ENCODE measurements at places on chromosomes 11 and 22.

DNA sequence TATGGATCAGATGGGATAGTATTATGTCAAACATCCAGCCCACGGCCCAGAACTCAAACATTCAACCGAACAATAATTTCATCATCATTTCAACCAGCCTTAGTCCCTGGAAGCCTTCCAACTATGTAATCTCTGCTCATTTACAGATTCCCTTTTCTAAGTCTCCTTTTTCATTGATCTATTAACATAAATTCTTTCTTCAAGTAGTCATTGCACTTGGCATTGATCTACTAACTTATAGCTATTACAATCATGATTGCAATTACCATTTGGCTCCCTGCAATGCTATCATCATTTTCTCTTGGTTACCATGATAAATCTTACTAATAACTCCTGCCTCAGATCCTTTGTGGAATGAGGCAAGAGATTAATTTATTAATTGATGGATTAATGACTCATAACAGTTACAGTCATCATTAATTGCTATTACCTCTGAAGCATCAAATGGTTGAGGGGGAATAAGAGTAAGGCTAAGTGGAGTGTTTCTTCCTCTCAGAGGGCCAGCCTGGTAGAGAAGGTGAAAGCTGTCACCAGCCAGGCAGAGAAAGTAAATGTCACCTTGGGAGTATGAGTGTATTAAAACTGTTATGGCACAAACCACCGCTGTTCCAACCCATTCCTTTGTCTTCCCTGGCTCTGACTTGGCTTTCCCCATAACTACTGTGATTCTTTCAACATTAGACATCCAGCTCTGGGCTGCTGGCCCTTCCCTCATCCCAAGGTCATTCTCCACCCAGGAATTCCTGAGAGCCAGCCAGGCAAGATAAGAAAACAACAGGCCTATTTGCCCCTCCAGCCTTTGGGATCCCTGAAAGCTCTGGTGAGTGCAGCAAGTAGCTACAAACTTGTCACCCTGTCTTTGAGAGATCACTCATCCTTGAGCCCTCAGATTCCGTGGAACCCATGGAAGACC lies 174.7 kb downstream of the RRAS2 start:
- DNase-seq, result no peak

GRCh38 chr22:48591286-48592065 lies 1236.2 kb downstream of the BRD1 start:
- DNase-seq, result no peak

DNA sequence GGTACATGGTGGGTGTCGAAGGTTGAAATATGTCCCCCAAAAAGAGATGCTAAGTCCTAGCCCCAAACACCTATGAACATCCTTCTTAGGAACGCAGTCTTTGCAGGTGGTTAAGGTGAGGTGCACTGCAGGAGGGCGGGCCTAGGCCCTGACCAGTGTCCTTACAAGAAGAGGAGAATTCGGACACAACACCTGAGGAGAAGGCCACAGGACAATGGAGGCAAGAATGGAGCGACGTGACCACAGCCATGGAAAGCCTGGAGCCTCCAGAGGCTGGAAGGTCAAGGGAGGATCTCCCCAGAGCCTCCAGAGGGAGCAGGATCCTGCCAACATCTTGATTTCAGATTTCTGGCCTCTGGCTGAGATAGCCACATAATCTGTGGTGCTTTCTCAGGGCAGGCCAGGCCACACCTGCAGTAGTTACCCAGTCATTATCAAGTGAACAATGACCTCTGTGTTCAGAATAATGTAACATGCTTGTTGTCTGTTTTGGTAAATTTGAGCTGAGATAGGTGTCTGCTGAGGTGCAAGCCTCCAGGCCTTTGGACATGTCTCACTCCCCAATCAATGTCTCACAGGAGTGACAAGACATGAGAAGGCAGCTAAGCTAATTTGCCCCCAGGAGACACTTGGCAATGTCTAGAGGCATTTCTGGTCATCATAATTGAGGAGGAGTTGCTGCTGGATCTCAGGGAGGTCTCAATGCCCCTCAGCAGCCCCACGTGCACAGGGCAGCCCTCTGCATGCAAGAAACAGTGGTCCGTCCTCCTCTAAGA lies 498.9 kb downstream of the BRD1 start:
- DNase-seq, result no peak

- DNase-seq, result peak; percentile 31
Measured at GRCh38 chr11:1307998-1308742, 1.3 kb downstream of the TOLLIP start.

- DNase-seq, result no peak
Measured at GRCh38 chr11:35810045-35810645, 133.7 kb upstream of the LDLRAD3 start.

DNA sequence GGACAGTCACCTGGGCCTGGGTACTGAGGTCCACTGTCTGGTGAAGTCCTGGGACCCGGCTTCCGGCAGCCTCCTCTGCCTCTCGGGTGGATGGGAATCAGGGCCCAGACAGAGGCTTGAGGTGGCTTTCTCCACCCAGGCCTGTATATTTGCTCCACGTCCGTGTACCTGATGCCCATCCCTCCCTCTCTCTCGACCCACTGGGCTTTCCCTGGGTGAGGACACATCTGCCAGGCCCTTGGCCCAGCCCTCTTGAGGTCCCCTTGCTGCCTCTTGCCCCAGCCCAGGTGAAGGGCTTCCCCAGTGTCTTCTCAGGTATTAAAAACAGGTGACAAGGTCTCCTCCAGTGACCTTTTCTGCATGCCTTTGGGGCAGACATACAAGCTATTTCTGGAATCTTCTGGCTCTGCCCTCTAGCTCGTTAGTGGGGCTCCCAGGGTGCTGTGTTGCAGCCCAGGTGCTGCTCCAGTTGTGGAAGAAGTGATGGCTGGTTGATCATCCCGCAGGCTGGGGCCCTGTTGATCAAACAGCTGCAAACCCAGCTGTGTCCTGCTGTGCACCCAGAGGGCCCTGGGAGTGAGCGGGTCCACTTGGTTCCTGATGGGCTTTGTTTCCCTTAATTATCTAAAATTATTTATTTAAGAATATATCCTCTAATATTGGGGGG lies 25.5 kb upstream of the ACR start:
- no peak for DNase-seq

DNA sequence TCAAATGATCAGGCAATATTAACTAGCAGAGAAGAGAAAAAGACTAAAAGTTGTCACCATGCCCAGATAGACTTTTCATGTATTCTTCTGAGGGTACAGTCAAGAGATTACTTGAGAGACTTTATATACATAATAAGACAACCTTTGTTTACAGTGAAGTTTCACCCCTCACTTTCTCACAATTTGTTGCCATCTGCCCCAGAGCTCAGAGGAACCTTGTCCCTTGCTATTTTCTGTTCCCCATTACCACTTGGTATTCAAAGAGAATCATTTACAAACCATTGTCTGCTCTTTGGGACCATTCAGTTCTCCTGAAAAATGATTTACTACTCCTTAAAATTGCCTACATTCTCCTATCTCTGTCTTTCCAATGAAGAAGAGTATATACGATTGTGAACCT lies 544.6 kb downstream of the CNTN5 start:
- no peak for DNase-seq

DNA sequence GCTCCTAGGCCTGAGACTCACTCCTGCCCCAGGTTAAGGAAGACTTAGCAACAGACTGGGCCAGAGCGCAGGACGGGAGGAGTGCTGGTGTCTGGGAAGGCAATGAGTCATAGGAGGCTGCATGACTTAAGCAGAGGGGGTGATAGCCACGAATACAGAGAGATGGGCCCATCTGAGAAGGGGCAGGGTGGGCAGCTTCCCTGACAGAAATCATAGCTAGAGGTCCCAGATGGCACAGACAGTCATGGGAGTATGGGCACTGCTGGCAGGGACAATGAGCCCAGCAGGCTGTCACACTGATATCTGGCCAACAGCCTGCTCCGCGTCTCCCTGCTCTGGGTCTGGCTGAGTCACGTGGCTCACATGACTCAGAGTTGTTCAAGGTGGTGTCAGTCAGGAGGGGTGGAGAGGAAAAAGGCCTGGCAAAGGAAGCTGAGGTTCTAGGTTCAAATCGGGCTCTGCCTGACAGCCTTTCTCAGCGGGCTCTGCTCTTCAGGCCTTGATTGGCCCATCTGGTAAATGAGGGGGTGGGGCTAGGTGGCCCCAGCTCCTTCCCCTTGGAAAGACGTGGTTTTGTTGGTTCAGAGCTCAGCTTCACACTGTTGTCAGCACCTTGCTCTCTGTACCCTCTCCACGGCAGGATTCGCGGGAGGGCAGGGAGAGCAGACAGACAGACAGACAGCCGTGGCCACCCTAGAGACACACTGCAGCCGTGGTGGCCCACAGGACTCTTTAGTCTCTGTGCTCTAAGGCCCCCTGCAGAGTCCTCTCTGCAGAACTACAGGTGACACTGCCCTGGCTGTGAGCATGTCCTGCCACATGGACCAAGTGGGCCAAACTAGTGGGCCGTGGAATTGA lies 47.8 kb downstream of the DBX1 start:
- peak; percentile 98 for DNase-seq

DNA sequence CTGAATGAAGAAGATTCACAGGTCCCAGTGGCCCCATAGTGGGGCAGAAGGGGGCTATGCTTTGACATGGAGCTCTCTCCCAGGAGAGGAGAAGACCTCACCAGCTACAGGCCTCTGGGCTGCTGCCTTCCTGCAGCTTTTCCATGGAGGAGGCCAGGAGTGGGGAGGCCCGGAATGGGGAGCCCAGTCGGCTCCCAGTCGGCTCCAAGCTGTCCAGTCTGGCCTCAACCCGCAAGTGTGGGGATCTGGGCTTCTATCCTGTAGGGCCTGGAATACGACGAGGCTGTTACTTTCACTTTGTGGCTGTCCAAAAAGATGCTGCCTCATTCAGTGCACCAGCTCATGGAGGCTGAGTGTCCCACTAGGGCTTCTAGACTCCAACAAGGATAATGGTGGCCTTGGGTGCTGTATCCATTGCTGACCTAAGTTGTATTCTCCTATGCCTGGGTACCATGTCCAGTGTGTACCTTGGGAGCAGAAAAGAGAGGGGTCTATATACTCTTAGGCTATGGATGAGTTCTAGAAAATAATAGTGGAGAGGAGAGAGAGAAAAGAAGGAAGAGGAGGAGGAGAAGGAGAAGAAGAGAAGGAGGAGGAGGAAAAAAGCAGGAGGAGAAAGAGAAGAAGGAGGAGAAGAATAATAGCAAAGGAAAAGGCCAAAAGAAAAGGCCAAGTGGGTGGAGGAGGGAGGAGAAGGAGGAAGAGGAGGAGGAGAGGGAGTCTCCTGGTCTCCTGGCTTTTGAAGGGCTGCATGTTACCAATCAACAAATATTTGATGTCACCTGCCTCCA lies 1.1 kb downstream of the MYO18B start:
- DNase-seq, result no peak

GRCh38 chr22:36129486-36130388 lies 30.8 kb downstream of the APOL3 start:
- DNase-seq, result no peak

- DNase-seq, result peak; percentile 51
Measured at GRCh38 chr11:131868629-131869507, 498.5 kb downstream of the NTM start.

GRCh38 chr22:22691716-22692701 lies 47.6 kb downstream of the GGTLC2 start:
- DNase-seq, result peak; percentile 43

- DNase-seq, result peak; percentile 24
Measured at GRCh38 chr11:57386178-57386940, 4.1 kb downstream of the PRG2 start.

GRCh38 chr11:94802501-94802900 lies 34.3 kb downstream of the AMOTL1 start:
- no peak for DNase-seq

- no peak for DNase-seq
Measured at GRCh38 chr11:90846628-90847027, 623.8 kb upstream of the CHORDC1 start.

- DNase-seq, result no peak
Measured at GRCh38 chr11:94946812-94947211, 26.5 kb downstream of the CWC15 start.

- peak; percentile 69 for DNase-seq
Measured at GRCh38 chr22:21026783-21027692, 5.3 kb downstream of the SLC7A4 start.

DNA sequence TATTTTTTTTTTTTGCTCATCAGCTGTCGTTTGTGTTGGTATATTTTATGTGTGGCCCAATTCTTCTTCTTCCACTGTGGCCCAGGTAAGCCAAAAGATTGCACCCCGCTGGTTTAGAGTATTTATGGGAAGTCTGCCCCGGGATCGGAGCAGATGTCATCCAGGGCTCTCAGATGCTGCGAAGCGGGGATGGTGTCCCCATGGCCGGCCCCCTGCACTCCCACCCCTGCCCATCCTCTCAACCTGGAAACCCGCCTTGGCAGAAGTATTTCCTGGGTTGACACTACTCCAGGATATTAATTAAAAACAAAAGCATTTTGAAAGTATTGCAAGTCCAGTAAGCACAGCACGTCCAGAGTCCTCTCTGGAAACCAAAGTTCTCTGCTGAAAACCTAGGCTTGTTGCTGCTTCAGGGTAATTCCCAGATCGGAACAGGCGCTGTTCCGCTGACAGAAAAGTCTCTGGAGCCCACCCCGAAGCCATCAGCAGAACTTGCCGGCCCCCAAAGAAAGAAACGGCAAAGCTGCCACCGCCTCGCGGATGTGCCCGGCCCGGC lies 833 bp downstream of the SCUBE2 start:
- peak; percentile 37 for DNase-seq

DNA sequence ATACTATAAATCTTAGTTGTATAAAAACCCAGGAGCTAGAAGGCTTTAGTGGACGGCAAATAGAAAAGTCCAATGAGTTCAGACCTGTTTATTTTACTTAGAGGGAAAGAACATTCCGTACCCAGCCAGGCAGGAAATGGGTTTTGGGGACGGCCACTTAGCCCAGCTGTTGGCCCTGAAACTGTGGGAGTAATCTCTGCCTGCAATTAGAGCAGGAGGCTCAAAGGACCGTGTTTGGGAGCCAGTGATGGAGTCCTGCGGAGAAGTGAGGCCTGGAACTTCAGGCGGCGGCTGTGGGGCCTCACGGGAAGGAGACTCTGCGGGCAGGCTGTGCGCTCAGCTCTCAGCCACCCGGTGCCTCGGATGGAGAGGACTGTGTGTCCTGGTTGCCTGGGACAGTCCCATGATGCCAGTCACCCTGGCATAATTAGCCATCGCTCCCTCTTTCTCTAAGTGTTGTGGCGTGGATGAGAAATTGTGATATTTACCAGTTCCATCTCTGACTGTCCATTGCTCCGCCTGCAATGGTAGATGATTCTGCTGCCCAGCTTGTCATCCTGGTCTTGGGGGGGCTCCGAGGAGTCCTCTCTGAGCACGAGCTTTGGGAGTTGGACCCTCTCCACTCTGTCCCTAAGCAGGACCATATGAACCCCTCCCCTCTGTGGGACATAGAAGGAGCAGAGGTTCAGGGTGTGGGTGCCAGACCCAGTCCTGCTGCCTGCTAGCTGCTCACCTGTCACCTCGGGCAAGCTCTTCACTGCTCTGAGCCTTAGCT lies 530.3 kb downstream of the TBC1D22A start:
- DNase-seq, result peak; percentile 72

DNA sequence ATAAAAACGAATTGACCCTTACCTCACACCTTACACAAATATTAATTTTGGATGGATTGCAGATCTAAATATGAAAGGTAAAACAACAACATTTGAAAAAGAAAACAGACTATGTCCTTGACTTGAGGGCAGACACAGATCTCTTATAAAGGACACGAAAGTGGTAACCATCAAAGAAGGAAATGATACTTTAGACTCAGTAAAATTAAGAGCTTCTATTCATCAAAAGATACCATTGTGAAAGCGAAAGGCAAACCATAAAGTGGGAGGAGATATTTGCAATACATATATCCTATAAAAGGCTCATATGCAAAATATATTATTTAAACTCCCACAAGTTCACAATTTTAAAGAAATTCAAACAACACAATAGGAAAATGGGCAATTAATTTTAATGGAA lies 5.0 kb downstream of the HEPACAM start:
- no peak for DNase-seq

Data from choroid plexus epithelial cell (primary cell).